Lung microvascular endothelial cell (primary cell): ENCODE measurements at places on chromosomes 1 and 21.
A peak's percentile ranks its signal among the peaks of the same experiment; 100 is the strongest.

GRCh38 chr1:15022048-15022447 is 131.5 kb upstream of the TMEM51 start:
- no peak for DNase-seq

- DNase-seq = no peak
Observed at GRCh38 chr1:155181371-155182051, 7.9 kb downstream of the TRIM46 start.

GRCh38 chr1:200488375-200489165 is 78.7 kb upstream of the ZNF281 start:
- DNase-seq = peak; percentile 80

DNA sequence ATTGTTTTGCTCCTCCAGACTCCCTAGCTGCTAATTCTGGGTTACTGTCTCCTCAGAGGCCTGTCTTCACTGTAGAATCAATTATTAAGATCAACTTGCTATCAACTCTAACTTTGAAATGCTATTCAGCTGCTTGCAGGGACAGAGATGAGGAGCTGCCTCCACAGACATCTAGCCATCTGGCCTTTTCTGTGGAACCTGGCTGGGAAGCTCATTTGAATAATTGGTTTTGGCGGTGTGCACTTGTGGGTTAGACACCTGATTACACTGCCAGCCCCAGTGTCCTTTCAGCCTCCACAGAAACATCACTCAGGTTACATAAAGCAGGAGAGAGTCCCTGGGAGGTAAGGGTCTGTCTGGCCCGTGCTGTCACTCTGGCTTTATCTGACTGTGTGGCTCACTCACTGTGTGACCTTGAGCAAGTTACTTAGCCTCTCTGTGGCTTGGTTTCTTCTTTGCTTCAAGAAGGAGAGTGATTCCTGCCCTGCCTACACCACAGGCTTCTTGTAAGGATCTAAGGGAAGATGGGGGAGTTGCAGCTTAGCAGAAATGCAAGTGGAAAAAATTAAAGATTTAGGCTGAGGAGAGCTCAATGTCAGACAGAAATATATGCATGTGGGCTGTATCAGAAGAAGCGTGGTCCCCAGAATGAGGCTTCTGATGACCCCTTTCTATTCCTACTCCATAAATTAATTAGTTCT is 131.6 kb downstream of the BEND5 start:
- DNase-seq = no peak

DNA sequence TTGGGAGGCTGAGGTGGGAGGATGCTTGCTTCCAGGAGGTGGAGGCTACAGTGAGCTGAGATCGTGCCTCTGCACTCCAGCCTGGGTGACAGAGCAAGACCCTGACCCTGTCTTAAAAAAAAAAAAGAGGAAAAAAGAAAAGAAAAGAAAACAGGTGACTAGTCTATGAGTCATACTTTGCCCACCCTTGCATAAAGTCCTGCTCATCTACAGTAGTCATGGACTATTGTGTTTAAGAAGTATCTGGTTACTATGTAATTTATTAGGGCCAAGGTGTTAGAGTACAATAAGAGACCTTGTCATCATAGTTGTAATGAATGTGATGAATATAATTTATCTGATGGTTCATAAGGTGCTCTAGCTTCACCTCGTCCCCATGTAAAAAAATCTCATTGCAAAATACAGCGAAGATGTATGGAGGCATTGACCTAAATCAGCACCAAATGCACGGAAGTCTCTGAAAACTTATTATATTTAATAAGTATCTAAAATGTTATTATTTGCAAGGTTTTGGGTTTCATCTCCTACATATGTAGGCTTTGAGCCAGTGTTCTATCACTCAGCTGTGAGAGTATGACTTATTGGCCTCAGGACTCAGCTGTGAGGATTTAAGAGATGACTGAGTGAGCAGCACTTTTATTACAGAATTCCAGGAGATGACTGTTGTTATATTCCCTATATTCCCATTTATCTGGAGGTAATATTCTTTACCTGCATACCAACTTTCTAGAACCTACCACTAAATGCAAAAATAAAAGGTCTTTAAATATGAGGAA is 19.9 kb upstream of the KCNJ6 start:
- DNase-seq = no peak

GRCh38 chr1:45974541-45975269 is 157.7 kb downstream of the PIK3R3 start:
- DNase-seq = peak; percentile 6

DNA sequence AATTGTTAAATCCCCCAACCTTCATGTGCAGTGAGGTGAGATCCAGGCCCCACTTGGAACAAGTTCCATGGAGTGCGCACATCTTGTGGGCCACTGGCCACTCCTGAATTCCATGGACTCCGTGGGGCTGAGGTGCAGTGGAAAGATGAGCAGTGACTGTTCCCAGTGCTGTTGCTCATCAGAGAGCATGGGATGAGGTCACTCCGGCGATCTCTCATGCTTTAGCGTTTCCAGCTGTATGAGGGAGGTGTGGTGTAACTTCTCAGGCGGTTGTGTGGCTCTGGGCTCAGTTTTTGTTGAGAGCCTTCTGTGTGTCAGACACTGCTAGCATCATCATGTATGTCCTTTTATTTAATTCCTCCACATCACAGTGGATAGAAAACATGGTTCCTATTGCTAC is 96.2 kb downstream of the GALNT2 start:
- DNase-seq = no peak

- no peak for DNase-seq
Observed at GRCh38 chr1:244111027-244111426, 59.9 kb downstream of the ZBTB18 start.

DNA sequence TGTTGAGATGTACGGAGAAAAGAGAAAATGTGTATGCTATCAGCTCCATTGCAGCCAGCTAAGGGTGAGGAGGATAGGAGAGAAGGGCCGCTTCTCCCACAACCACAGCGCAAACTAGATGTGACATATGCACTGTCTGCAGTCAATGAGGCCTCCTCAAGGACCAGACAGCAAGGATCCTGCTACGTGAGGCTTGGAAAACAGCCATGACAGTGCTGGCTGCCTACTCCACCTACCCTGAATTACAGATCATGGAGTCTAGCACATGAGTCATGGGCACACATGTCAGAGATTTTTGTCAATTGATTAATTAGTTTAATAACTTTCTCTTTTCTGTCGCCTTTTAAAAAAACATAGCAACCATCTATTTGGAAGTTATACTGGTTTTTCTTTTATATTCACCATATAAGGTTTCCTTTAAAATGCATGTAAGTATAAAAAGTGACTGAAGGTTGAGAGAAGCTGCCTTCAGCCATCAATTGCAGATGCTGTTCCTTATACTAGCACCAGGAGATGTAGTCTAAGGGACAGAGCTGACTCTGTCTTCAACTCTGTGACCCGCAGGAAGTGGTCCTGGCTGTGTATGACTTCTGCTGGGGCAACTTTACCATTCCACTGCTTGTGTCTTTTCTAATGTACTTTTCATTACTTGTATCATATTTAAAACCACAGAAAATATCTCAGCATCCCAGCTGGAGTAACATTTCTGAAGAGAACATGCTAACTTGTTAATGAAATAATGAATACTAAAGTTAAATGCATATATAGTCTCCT is 3.1 kb downstream of the VPS26C start:
- DNase-seq = peak; percentile 38
